ENCODE measurements at places on chromosomes 1 and 21.

DNA sequence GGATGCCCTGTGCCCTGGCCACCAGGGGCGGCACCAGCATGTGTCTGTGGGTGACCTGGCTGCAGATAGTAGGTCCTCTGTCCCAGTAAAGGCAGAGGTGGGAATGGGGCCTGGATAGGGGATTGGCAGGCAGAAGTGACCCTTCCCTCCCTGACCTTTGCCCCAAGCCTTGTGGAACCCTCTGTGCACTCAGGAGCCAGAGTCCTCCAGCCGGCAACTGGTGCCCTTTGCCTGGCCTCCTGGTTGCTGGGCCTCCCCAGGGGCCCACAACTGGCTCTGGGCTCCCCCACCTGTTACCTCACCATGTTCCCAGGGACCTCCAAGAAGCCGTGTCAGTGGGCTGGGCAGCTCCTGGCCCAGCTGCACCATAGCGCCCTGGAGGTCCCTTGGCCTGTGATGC lies 10.0 kb downstream of the PLCH2 start:
- DNase-seq: no peak

DNA sequence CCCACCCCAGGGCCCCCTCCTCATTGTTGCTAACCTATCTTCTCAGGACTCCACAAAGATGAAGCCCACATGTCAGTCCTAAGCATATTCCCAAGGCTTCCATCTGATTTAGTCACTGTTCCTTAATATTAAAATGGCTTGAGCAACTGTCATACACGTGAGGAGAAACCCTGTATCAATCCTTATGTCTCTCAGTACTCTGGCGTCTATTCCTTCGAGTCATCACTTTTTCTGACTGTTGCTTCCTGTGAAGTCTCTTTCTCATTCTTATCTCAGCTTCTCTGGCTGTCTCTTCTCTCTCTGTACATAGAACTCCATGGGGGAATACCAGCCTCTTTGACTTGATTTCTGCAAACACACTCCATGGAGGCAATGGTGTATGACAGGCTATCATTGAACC lies 98.4 kb downstream of the C4BPA start:
- DNase-seq: no peak

- DNase-seq: no peak
Observed at GRCh38 chr1:76254104-76255030, 179.8 kb downstream of the ST6GALNAC3 start.

DNA sequence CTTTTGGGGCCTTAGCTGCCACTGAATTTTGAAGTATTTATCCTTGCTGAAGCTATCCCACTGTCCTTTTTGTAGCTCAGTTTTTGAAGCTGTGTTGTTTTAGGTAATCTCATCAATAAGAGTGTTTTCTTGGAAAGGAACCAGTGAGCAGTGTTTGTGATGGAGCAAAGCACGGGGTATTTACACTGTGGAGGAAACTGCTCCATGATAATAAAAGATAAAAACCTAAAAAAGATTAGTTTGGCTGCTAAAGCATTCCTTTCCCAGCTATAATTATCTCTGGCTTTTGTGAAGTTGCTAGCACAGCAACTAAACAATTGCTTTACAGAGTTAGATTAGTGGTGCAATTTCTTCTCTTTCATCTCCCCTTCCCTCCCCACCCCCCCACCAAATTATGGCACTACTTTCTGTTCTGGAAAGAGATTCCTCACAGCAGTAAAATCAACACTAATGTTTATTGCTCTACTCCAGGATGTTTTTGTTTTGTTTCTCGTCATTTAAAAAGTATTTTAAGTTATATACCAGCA lies 21.5 kb downstream of the SRRM1 start:
- DNase-seq: no peak

GRCh38 chr1:229104654-229105053 lies 166.3 kb upstream of the RAB4A start:
- DNase-seq: no peak

DNA sequence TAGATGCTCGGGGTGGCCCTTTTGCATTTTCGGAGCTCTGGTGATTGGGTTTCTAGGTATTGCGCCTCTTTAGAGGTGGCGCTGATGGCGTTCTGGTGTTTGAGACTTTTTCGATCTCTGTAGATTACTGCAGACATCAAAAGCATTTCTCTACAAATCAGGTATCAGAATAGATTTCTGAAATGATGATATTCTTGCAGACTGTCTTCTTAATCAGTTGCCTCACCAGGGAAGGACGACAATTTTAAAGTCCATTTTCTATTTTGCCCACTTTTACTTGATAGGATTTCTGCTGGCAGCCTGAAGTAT lies 65.2 kb upstream of the VAMP3 start:
- no peak for DNase-seq

GRCh38 chr1:13794231-13795187 lies 94.5 kb downstream of the PRDM2 start:
- DNase-seq: no peak

- DNase-seq: no peak
Observed at GRCh38 chr1:49394200-49394599, 617.5 kb upstream of the BEND5 start.
